ENCODE measurements at places on chromosomes 1 and 21.

- no peaks in the 10 kb centered on the region for H3K4me1 ChIP-seq
- no peak for DNase-seq
- no peak overlapping the region for H3K4me3 ChIP-seq
- no peak overlapping the region for H3K27ac ChIP-seq
- H3K36me3 ChIP-seq: peaks cover 2% of the 10 kb centered on the region
- H3K27me3 ChIP-seq: peaks cover 13% of the 10 kb centered on the region
Observed at GRCh38 chr1:43199093-43199726, 27.1 kb downstream of the CFAP57 start.

GRCh38 chr1:10796029-10796944, at the start of gene CASZ1:
TSS of gene CASZ1 (minus strand) at chr1:10796646. CDS start at chr1:10693889, 102,757 bp downstream.
- H3K27me3 ChIP-seq: peaks cover 81% of the 10 kb centered on the region
- no peak within 1 kb of the TSS for H3K27ac ChIP-seq
- H3K4me3 ChIP-seq: peak within 1 kb of the TSS; percentile 61
- H3K36me3 ChIP-seq: no peaks in the 10 kb centered on the region
- H3K4me1 ChIP-seq: peaks cover 12% of the 10 kb centered on the region

GRCh38 chr1:54310439-54311328, 95.5 kb downstream of the SSBP3 start:
- peaks cover 53% of the 10 kb centered on the region for H3K4me1 ChIP-seq
- peak; percentile 49 for DNase-seq
- H3K27me3 ChIP-seq: no peaks in the 10 kb centered on the region
- H3K36me3 ChIP-seq: peaks cover 12% of the 10 kb centered on the region
- H3K4me3 ChIP-seq: peak overlapping the region; percentile 18

DNA sequence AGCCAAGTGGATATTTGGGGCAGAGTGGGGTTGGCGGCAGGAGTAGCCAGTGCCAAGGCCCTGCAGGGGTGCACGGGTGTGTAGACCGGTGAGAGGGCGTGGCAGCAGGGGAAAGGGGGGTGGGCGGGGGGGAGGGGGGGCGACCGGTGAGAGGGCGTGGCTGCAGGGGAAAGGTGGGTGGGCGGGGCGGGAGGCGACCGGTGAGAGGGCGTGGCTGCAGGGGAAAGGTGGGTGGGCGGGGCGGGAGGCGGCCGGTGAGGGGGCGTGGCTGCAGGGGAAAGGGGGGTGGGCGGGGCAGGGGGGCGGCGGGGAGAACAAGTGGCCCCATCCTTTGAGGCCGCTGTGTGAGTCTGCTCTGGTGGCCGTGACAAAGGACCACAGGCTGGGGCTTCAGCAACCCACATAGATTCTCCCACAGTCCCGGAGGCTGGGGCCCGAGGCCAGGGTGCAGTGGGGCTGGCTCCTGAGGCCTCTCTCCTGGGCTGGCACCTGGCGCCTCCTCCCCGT, 25.8 kb downstream of the RRP1 start:
- no peaks in the 10 kb centered on the region for H3K27me3 ChIP-seq
- H3K36me3 ChIP-seq: peaks cover 2% of the 10 kb centered on the region
- H3K4me3 ChIP-seq: no peak overlapping the region
- H3K27ac ChIP-seq: no peak overlapping the region
- no peak for DNase-seq

GRCh38 chr1:61202854-61203598, 120.7 kb downstream of the NFIA start:
- no peak overlapping the region for H3K4me3 ChIP-seq
- no peak overlapping the region for H3K27ac ChIP-seq
- DNase-seq: no peak
- no peaks in the 10 kb centered on the region for H3K36me3 ChIP-seq

Measured in activated naive CD8-positive, alpha-beta T cell treated with anti-CD3 and anti-CD28 coated beads for 36 hours (primary cell).